ENCODE measurements at places on chromosomes 1 and 21.

GRCh38 chr21:33299181-33299752 is 25.5 kb upstream of the IFNAR1 start:
- DNase-seq, result no peak

DNA sequence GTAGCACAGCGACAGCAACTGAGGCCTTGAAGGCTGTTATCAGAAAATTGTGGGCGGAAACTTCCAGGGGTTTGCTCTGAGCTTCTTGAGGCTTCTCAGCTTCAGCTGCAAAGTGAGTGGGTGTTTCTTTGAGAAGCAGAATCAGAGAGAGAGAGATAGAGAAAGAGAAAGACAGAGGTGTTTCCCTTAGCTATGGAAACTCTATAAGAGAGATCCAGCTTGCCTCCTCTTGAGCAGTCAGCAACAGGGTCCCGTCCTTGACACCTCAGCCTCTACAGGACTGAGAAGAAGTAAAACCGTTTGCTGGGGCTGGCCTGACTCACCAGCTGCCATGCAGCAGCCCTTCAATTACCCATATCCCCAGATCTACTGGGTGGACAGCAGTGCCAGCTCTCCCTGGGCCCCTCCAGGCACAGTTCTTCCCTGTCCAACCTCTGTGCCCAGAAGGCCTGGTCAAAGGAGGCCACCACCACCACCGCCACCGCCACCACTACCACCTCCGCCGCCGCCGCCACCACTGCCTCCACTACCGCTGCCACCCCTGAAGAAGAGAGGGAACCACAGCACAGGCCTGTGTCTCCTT is at the start of gene FASLG:
FASLG (plus strand) TSS at position 233 of the 583 bp plus-strand sequence; CDS start at position 332, 99 bp downstream.
- DNase-seq, result no peak

GRCh38 chr1:201399352-201400126 is 415 bp upstream of the LAD1 start:
- peak; percentile 76 for DNase-seq

DNA sequence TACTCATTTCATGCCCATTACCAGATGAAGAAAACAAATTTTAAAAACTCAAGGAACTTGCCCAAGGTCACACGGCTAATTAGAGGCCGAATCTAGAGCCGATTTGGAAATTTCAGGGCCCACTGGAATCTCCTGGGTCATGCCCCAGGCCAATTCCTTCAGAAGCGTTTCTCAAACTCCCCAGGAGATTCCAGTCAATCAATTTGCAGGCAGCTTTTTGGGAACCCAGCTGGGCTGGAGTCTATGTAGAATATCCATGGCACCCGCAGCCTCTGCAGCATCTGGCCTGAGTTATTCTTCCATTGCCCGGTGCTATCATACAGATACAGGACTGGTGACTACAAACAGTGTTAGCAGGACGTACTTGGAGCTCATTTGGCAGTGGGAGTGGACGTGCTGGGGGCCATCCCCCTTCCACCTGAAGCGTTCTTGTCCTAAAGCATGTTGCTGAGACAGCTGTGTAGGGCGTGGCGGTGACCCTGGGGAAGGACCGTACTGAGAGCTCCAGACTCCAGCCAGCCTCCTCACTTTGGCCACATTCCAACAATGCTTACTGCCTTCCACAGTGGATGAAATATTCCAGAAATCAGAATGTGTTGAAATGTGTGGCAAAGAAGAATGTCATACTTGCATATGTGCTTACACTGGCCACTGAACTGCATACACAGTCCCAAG is 38.3 kb downstream of the ABCG1 start:
- no peak for DNase-seq

GRCh38 chr1:21239221-21239620 is 51.0 kb downstream of the ECE1 start:
- DNase-seq, result no peak

- DNase-seq, result no peak
Observed at GRCh38 chr1:102219463-102219862, 222.7 kb upstream of the OLFM3 start.

- peak; percentile 64 for DNase-seq
Observed at GRCh38 chr1:30378991-30379581, 344.3 kb downstream of the MATN1 start.

GRCh38 chr1:53894644-53895043 is 657 bp downstream of the DIO1 start:
- DNase-seq, result no peak

GRCh38 chr1:100670083-100670482 is 49.5 kb upstream of the VCAM1 start:
- DNase-seq, result no peak

DNA sequence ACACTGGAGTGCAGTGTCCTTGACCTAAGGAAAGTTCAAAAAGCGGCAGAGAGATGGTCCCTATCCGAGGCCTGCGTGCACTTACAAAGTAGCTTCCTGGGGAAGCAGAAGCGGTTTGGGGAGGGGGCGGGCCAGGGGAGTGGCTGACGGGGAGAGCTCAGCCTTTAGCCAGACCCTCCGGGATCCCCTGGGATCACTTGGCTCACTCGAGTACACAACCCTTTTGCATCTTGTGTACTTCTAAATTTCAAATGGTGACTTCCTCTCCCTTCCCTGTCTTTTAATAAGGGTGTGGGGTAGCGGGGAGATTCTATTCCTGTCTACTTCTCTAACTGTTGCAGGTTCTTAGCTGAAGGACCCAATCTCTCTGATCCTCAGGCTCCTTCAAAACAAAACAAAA is 18.1 kb upstream of the SNX27 start:
- DNase-seq, result no peak

GRCh38 chr1:94305704-94306103 is 68.3 kb upstream of the ARHGAP29 start:
- no peak for DNase-seq

DNA sequence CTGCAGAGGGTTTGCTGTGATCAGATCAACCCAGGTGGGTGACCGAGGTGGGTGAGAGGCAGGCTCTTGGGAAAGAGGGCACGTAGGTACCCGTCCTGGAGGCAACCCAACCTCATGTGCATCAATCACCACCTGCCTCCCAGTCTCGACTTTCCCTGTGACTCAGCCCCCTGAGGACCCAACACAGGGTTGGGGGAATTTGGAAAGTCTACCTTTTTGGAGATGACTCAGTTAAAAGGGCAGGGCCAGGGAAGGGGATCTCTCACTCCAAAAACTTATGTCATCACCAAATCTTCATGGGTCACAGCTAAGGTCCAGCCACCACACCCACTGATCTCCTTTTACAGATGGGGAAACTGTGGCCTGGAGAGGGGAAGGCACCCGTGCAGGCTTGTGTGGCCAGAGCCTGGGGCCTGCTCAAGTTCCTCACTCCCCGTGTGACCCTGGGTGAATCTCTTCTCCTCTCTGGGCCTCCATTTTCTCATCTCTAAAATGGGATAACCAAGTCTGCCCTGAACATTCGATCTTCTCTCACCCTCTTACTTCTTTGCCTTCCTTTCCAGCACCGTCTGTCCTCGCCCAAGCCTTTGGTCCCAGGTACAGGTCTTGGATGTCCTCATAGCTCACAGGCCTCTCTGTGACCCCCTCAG is 34.6 kb upstream of the WNT4 start:
- DNase-seq, result no peak

DNA sequence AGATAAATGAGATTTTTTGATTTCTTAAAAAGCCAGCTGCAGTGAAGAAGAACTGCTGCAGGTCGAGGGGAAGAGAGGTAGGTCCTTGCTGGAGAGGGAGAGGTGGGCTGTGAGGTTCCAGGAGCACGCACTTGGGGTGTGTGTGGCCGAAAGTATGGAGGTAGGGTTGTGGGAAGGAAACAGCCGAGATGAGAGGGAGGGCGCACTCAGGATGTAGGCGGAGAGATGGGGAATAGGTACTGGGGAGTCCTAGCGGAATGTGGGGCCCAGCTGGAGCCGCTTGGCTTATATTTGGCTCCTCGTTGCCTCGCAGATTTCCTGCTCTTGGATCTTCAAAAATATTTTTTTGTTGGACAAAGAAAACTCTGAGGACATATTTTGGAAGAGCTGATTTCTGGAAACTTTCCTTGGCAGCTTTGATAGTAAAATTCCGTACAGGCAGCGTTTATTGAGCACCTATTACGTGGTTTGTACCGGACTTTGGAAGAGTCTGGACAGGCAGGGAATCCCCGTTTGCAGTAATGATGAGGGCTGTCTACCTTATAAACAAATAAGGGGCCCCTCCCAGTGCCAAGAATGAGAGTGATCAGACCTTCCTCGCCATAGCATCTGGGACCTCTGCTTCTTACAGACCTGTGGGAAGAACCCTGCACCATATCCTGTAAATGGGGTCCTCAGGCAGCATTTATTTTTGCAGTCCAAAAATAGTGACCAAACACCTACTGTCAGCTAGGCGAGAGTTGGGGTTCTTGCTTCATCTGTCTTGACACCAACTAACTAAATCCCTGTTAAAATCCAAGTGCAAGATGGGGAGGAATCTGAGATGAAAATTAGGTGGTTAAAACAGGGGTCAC is 1.5 kb downstream of the LRRC8D start:
- DNase-seq, result no peak

- DNase-seq, result no peak
Observed at GRCh38 chr1:109846162-109846561, 64.5 kb upstream of the CSF1 start.

- no peak for DNase-seq
Observed at GRCh38 chr1:33377756-33378155, 53.1 kb downstream of the PHC2 start.

GRCh38 chr1:18561967-18562366 is 68.7 kb upstream of the PAX7 start:
- DNase-seq, result no peak

DNA sequence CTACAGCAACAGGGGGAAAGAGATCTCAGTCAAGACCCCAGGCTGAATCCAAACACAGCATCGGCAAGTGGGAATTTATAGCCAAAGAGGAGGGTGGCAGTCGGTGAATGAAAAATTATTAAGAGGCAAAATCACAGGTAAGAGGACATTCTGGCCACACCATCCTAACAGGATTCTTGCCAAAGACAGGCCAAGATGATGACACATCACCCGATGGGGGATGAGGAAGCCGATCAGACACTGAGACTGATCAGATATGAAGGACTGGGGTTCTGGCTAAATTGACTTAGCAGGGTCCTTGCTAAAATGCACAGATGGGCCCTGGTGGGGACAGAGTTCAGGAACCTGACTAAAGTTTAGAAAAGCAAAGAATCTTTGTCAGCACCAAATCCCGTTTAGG is 402.2 kb downstream of the SMYD3 start:
- no peak for DNase-seq

GRCh38 chr21:46347203-46347550 is 23.2 kb downstream of the PCNT start:
- DNase-seq, result no peak

DNA sequence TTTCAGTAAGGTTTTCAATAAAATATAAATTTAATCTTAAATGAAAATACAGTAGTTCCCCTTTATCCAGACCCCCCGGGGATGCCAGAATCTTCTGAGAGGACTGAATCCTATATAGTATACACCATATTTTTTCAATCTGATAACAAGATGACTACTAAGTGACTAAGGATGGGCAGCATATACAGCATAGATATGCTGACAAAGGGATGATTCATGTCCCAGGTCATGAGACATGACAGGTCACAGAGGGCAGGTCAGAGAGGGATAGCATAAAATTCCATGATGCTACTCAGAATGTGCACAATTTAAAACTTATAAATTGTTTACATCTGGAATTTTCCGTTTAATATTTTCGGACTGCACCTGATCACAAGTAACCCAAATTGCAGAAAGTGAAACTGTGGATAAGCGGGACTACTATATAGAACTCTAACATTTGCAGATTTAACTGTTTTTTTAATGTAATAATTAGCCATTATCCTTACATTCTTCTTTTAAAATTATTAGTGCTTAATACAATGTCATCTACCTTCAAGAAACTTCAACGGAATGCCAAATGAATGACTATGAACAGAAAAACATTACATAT is 48.8 kb downstream of the LRRC40 start:
- peak; percentile 49 for DNase-seq

DNA sequence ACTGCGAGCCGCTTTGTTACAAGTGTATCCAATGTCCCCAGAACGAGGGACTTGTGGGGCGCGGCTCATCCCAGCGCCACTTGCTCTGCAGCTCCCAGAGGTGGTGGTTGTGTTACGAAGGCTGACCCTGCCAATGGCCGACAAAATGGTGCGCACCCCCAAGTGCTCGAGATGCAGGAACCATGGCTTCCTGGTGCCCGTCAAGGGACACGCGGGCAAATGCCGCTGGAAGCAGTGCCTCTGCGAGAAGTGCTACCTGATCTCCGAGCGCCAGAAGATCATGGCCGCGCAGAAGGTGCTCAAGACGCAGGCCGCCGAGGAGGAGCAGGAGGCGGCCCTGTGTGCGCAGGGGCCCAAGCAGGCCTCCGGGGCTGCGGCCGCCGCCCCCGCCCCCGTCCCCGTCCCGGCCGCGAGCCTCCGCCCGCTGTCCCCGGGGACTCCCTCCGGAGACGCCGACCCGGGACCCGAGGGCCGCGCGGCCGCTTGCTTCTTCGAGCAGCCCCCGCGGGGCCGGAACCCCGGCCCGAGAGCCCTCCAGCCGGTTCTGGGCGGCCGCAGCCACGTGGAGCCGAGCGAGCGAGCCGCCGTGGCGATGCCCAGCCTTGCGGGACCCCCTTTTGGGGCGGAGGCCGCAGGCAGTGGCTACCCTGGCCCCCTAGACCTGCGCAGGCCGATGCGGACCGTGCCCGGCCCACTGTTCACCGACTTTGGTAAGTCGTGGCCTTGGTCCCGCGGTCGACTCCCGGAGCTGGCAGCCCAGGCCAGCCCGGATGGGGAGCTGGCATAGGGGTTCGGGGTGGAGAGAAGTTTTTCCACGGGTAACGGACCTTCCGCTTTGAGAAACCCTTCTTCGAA is at the start of gene DMRTB1:
DMRTB1 (plus strand) TSS at position 79 of the 855 bp plus-strand sequence; CDS start at position 134, 55 bp downstream.
- no peak for DNase-seq

DNA sequence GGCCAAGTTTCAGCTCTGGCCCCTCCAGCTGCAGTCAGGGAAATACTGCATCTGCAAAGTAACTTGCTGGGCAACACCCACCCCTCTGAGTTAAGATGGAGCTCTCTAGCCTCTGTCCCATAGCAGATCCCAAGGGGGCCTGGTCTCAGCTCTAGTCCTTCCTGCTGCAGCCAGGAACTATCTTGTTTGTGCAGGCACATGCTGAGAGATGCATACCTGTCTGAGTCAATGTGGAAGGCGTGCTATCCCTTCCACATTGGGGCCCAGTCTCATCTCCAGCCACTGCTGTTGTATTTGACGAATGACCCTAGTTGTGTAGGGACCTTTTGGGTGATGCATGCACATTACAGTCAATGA is 76.4 kb downstream of the CTH start:
- no peak for DNase-seq
